Fibroblast of lung (primary cell): ENCODE measurements at places on chromosomes 16 and 17.

GRCh38 chr17:1515640-1516387 is 598 bp downstream of the INPP5K start:
- DNase-seq: peak; percentile 79

- DNase-seq: no peak
These were observed 6.4 kb downstream of the IRF8 start for GRCh38 chr16:85905110-85906095.

GRCh38 chr17:33046361-33047255 is 55.0 kb downstream of the SPACA3 start:
- DNase-seq: no peak

- DNase-seq: no peak
These were observed 13.1 kb upstream of the RNF135 start for GRCh38 chr17:30957741-30958140.

GRCh38 chr16:85138825-85139627 is 26.8 kb upstream of the CIBAR2 start:
- no peak for DNase-seq
